ENCODE measurements at places on chromosomes 6 and 20.

DNA sequence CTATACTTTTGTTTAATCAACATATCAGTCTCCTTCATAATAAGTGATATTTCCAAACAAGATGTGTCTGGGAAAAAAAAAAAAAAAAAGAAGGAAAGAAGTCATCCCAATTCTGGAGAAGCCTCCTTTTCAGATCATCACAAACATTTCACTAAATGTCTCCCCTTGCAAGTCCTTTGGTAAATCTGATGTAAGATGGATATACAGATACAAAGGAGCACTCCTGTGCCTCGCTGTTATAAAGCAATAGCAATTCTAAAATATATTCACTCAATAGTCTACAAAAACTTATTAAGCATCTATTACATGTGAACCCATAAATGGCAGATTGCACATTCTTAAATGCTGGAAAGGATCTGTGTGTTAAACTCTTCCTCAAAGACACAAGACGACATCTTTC lies 17.4 kb downstream of the STAU1 start:
- no peak for DNase-seq

DNA sequence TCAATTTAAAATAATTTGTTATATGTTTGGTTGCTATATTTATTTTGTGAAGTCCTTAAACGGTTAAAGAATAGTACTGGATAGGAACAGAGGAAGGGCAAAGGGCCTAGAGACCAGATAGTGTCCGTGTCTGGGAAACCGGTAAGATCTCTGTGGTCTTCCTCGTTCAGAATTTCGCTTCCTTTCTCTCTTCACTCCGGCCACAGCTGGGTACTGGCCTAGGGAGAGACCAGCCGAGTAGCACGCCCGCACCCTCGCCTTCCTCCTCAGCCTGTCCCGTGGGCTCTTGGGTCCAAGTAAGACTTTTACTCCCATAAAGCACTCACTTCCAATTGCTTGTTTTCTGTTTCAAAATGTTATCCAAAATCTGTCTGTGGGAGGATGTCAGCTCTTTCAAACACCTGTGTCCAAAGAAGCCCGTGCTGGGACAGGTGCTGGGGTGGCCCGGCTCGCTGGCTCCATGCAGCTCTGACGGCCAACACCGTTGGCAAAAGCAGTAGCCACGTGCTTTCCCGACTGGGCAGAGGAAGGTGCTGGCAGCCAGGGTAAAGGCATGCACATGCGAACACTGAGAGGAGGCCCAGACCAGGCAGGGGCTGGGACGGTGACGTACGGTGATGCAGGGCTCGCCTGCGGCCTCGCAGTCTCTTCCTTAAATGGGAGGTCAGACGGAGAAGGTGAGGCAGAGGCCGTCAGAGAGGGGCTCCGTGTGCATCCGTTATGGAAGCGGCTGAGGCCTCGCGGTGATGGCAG lies 112.2 kb downstream of the IRF4 start:
- no peak for DNase-seq

- DNase-seq: no peak
These were observed 42.2 kb upstream of the IFNGR1 start for GRCh38 chr6:137261361-137261760.

DNA sequence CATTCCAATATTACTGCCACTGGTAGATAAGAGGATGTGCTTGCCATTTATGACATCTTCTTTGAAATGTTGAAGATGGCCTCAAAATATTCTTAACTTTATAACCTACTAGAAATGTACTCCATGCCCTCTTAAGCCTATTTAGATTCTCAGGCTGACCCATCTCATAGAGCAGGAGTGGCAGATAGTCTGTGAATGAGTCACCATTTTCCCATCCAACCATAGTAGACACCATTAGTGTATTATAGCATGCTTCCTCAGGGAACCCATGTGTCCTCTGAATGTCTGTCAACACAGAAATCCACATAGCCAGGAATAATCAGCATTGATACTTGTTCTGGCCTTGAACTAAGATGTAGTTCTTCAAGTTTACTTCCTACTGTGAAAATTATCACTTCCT lies 150.2 kb downstream of the IMPG1 start:
- no peak for DNase-seq

DNA sequence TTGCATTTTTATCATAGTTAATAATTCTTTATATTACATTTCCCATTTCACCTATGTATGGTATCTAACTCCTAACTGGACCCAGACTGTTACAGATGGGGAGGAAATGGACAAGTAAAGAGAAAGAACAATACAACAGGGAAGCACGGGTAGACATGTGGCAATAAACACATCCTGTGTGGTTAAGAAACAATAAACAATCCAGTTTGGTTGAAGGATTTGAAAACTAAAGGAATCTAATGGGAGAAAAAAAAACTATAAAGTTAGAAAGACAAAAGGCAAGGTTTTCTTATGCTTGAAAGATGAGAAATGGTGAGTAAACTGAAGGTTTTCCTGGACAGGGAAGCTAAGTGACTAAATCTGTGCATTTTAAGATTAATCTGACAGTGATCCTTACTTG lies 34.9 kb upstream of the ALDH8A1 start:
- DNase-seq: no peak

All from left colon (tissue), 2 donors.